NCI-H1694 treated with DMSO at 0.1 percent for 48 hours (cell line): ENCODE measurements at places on chromosomes 7 and 10.
A peak's percentile ranks its signal among the peaks of the same experiment; 100 is the strongest.

DNA sequence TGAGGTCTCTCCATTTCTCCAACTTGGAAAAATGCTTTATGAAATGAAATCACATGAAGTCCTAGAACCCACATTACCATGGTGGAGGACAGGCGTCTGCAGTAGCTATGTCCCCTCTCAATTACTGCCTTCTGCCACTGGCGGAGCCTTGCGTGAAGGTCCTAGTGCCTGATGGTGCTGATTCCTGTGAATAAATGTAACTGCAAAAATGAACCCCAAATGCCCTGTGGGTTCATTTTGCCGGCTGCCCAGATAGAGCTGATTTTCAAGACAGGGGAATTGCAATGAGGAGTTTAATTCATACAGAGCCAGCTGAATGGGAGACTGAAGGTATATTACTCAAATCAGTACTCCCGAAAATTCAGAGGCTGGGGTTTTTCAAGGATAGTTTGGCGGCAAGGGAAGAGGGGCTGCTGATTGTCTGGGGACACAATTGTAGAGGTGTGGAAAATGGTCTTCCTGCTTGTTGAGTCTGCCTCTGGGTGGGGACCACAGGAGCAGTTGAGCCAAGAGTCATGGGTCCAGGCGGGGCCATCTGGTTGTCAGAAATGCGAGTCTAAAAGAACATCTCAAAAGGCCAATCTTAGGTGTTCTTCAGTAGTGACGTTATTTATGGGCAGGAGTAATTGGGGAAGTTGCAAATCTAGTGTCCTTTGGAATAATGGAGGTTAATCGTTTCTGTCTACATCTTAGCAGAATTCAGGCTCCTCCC, 13.5 kb downstream of the PRF1 start:
- DNase-seq = no peak

GRCh38 chr10:126242397-126243260, 145.6 kb downstream of the ADAM12 start:
- DNase-seq = peak; percentile 67

- no peak for DNase-seq
These were observed 7.2 kb downstream of the DNAH11 start for GRCh38 chr7:21550076-21550475.

GRCh38 chr10:126844406-126844805, 60.8 kb upstream of the DOCK1 start:
- DNase-seq = no peak

DNA sequence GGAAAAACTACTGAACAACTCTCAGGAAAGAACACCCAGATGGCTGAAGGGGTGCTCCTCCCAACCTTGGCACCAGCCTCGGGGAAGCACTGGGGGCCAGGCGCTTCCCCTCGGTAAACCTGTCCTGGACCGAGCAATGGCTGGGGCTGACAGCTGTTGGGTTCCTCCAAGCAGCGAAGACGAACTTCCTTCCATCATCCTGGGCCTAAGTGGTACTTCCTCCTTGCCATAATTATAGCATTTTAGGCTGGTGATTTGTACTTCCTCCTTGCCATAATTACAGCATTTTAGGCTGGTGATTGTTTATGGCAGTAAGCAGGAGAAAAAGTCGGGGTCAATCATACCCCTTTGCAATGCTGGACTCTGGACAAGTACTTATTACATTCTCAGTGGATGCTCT, 69.3 kb downstream of the MYOF start:
- no peak for DNase-seq

GRCh38 chr7:55533050-55533728, 39.1 kb downstream of the VOPP1 start:
- peak; percentile 29 for DNase-seq
